ENCODE measurements at places on chromosomes 6 and 20.

- no peak for DNase-seq
Observed at GRCh38 chr6:52985228-52985627, 9.9 kb downstream of the GSTA4 start.

GRCh38 chr6:107843400-107843799, 19.3 kb upstream of the SCML4 start:
- no peak for DNase-seq

- DNase-seq, result no peak
Observed at GRCh38 chr6:134721060-134721405, 228.9 kb downstream of the ALDH8A1 start.

DNA sequence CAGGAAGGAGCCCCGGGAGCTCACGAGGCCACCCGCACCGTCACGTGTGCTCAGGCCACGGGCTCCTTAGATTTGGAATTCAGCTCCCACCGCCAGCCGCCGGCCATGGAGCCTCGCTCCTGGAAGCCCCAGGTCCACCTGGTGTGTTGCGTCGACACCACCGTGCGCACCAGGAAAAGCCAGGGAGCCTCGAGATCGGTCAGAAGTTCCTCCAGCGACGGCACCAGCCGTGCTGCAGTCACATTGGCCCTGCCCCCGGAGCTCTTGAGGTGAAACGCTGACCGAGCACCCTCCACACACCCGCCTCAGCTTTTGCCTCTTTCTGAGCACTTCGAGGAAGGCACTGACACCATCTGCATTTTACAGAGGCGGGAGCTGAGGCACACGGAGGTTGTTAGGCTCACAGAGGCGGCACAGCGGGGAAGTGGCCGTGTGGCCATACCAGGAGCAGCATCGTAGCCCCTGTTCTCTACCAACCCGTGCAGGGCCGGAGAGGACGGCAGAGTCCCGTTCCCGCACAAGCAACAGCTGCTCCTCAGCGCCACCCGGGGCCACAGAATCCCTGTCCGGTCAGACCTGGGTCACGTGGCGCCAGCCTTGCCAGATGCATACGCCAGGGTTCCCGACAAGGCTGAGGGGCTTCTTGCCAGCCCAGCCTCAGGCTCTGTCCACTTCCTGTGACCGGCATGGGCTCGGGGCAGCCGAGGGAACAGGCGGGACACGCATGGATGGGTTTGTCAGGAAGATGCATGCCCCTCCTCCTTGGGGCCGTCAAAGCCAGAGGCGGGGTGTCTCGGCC, 7.6 kb downstream of the NKAIN4 start:
- DNase-seq, result no peak

- no peak for DNase-seq
Observed at GRCh38 chr20:4471221-4471620, 250.5 kb upstream of the PRND start.
